ENCODE measurements at places on chromosomes 1 and 21. TPM values are rescaled to one million over a fixed set of nuclear protein-coding genes. Genes with fewer than 3 reads are reported as not detected.

PLXNA2 gene
- 0.62 TPM for total RNA-seq

CTSK gene
- total RNA-seq = 18.0 TPM

SPRR1B gene
- not detected for total RNA-seq

KIF26B gene
- not detected for total RNA-seq

IVL gene
- total RNA-seq = not detected

CEPT1 gene
- total RNA-seq = 22.6 TPM

TFAP2E gene
- total RNA-seq = 5.1 TPM

LCE1B gene
- total RNA-seq = not detected

ROR1 gene
- not detected for total RNA-seq

ADCY10 gene
- 0.10 TPM for total RNA-seq

ELAPOR1 gene
- 19.5 TPM for total RNA-seq

DHX9 gene
- 292 TPM for total RNA-seq

GJA4 gene
- not detected for total RNA-seq

TCP10L gene
- total RNA-seq = 0.37 TPM

IL12RB2 gene
- 43.5 TPM for total RNA-seq

ENAH gene
- not detected for total RNA-seq

ERI3 gene
- 27.6 TPM for total RNA-seq

LRRC71 gene
- not detected for total RNA-seq

ITLN2 gene
- not detected for total RNA-seq

MRPS15 gene
- 36.7 TPM for total RNA-seq

LYST gene
- total RNA-seq = 32.5 TPM

GBP4 gene
- 64.4 TPM for total RNA-seq

LINGO4 gene
- 0.22 TPM for total RNA-seq

UBE2U gene
- not detected for total RNA-seq

PGBD5 gene
- total RNA-seq = not detected

SH3BGRL3 gene
- 404 TPM for total RNA-seq

ANKRD35 gene
- total RNA-seq = 0.17 TPM

CAMSAP2 gene
- total RNA-seq = 8.4 TPM

CNST gene
- total RNA-seq = 115 TPM

NRAS gene
- 33.6 TPM for total RNA-seq

ZNF648 gene
- total RNA-seq = not detected

CCDC27 gene
- total RNA-seq = not detected

VWA5B1 gene
- total RNA-seq = not detected

NID1 gene
- total RNA-seq = 0.10 TPM

NUDT4B gene
- not detected for total RNA-seq

CFHR3 gene
- not detected for total RNA-seq

OR6N1 gene
- total RNA-seq = not detected

AMY2A gene
- not detected for total RNA-seq

C1orf185 gene
- total RNA-seq = not detected

Measured in CD4-positive, CD25-positive, alpha-beta regulatory T cell (primary cell).